Skin of body (tissue), 3 donors: ENCODE measurements at places on chromosomes 13 and 19. TPM values are rescaled to one million over a fixed set of nuclear protein-coding genes. Genes with fewer than 3 reads are reported as not detected.

DNA sequence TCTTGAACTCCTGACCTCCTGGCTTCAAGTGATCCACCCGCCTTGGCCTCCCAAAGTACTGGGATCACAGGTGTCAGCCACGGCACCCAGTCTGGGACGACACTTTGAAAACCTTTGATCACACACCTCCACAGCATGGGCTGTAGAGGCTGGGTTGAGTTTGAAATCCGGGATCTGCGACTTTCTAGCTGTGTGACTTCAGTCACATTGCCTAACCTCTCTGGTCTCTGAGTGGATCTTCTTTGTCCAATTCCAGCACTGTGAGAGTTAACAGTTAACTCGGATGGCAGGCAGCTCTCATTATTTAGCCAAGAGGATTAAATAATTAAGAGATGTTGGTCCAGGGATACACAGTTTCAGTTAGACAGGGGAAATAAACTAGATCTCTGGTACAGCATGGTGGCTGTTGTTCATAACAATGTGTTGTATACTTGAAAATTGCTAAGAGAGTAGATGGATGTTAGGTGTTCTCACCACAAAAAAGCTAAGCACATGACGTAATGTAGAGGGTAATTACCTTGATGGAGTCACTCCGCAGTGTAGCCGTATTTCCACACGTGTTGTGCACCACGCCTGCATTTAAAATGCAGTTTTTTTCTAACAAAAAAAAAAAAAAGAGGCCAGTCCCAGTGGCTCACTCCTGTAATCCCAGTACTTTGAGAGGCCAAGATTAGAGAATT, 1.9 kb downstream of the GALP start:
- no peak for DNase-seq

The SLC5A5 gene
- not detected for total RNA-seq

GRCh38 chr13:113022391-113022744, 53.4 kb downstream of the MCF2L start:
- no peak for DNase-seq

DNA sequence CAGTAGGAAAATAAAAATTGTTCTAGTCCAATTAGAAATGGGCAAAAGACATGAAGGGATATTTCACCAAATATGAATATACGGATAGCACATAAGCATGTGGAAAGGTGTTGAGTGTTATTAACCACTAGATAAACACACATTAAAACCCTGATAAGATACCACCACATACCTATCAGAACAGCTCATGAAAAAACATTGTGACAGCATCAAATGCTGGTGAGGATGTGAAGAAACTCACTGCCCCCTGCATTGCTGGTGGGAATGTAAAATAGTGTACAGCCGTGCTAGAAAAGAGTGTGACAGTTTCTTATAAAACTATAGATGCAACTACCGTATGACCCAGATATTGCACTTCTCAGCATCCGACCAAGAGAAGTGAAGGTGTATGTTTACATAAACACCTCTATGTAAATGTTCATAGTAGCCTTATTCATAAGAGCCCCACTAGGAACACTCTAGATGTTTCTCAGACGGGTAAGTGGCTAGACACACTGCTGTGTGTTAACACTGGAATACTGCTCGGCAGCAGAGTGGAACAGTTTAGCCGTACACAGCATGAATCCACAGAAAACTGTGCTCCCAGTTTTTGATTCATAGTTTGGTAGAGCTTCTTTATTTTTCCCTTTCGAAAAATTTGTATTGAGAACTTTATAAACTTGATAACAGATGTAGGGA, 321.1 kb downstream of the MYO16 start:
- no peak for DNase-seq

DNA sequence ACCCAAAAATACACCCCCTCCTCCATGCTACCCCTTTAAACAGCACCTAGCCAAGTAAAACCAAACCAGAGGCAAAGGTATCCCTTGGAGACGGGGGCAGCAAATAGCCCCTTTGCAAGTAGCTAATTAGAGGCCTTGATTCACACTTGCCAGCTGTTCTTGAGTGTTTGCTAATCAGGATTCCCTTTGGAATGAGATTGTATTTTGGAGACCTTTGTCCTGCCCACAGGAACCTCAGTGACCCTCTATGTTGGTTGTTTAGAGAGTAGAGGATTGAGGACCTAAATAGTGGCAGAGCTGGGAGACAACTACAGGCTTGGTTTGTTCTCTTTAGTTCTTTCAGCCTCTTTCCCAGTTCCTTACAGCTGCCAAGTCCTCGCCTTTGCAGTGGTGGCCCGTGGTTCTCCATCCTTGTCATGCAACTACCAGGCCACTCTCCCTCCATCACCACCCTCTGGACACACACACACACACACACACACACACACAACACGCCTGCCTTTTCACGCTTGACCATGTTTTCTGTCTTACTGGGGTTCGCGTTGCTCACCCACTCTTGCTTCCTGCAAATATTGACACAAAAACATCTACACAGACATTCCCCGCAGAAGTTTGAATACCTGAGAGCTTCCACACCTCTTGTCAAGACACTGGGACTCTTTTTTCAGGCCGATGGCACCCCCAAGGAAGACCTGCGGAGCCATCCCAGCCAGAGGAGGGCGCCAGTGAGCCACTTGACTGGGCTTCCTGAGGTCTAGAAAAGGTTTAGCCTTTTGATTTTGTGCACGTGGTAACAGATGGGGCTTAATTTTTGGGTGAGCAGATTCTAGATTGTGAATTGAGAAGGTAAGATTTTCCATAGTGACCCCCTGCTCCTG, 80.0 kb upstream of the GPR183 start:
- no peak for DNase-seq

DNA sequence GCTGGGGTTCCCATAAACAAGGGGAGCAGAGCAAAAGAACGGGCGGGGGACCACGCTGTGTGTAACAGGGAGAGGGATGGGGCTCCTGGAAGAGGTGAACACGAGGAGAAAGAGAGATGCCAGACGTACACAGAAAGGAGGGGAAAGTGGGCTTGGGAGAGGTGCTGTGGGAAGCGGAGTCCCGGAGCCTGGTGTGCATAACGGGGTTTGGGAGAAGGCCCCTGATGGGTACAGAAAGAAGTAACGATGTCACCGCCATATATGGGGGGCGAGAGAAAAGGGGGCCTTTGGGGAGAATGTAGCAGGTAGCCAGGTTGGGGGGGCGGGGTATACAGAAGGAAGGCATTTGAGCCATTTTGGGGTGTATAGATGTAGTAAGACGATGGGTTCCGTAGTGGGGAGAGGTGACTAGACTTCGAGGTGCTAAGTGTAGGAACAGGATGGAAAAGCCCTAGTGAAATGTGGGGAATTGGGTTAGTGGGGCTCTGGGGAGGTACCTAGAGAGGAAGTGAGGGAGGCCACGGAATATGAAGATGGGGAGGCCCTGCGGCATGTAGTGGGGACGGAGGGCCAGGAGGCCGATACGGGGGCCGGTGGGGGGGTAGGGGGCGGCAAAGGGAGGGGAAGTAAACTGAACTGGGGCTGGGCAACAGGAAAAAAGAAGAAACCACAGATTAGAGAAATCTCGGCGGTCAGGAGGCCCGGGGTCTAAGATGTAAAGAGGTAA, 787 bp downstream of the ZNF580 start:
- DNase-seq = peak; percentile 28

DNA sequence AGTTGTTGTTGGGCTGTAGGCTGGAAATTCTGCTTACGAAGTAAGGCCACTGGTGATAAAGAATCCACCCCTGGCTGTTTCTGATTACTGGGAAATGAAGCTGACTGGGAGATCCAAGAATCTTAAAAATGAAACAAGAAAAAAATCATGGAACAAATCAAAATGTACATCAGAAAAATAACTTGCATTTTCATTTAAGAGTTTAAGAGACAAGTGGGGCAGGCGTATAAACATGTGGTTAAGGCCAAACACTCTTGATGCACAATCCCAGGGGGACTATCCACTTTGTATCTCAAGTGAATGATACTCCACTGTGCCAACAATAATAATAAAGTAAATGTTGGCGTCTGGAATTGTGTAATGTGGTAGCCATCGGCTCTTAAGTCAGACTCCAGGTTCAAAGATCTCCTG, 24.6 kb downstream of the ZMYM5 start:
- DNase-seq = peak; percentile 40

GRCh38 chr13:37686501-37686900, 87.9 kb upstream of the POSTN start:
- DNase-seq = no peak

The MATK gene
- total RNA-seq = 0.99 TPM

The IL11 gene
- 0.30 TPM for total RNA-seq

GRCh38 chr13:98324105-98324504, 147.0 kb upstream of the RNF113B start:
- DNase-seq = no peak

DNA sequence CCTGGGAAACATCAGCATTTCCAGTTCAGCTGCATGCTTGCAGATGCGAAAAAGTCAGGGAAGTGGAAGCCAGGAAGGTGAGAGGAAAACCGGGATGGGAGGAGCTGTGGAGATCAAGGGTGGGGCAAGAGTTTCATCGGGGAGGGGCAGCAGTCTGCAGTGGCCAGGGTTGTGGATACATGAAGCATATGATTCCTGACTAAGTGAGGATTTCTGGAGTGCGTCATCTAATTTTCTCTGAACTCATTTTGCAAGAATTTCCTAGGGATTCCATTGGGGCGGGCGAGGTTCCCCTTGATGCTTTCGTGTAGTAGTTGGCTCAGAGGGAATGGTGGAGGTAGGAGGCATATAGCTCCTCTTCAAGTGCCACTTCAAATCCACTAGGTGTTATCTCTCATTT, 344.1 kb upstream of the TMTC4 start:
- no peak for DNase-seq

DNA sequence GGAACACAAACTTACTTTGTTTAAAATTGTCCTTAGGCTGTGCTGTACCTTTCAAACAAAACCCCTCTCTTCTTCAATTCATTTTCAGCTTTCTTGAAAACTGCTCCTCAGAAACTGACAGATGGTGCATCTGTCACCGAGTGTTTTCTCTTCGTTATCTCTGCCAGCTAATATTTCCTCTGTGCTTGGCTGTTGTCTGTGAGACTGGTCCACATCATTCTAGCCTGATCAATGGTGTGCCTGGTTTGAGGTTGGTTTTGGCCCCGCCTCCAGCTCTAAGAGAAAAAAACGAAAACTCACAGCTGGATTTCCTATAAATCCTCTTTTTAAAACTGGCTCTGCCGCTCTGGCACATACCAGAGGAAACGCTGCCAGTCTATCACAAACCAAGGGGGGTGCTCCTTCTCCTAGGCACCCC, 79.7 kb downstream of the STARD13 start:
- DNase-seq = no peak

GRCh38 chr19:38721979-38722773, 22.1 kb downstream of the CAPN12 start:
- DNase-seq = peak; percentile 86

The CD33 gene
- 4.5 TPM for total RNA-seq

DNA sequence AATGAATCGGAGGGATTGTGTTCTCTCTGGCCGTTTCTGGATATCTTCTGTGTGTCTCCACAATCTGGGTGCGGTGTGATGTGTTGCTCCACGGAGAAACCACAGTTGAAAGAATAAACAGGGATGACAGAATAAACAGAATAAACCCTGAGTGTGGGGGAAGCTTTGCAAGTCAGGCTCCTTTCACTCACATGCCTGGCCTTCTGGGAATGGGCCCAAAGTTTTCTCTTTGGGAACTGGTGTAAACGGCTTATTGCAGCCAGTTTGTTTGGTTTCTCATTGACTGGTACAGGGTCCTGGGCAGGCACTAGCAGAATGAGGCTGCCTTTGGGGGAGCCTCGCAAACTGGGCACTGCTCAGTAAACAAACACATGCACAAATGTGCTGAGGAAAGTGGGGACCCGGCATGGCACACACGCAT, 324.7 kb downstream of the DLEU7 start:
- DNase-seq = no peak

DNA sequence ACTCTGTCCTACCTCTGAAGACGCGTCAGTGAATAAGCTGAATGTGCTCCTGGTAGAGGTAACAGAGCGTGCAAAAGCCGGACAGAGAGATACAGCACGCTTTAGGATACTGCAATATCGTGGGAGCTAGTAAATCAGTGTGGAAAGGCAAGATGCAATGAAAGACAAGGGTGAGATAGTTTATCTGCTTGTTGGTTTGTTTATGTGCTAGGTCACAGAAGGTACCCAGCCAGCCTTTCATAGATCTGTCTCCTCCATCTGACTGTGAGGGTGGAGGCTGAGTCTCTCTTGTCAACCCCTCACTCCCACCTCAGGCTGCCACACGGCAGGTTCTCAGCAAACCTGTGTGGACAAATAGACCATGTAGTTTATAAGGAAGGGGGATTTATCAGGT, 904 bp upstream of the GIPC1 start:
- DNase-seq = no peak

DNA sequence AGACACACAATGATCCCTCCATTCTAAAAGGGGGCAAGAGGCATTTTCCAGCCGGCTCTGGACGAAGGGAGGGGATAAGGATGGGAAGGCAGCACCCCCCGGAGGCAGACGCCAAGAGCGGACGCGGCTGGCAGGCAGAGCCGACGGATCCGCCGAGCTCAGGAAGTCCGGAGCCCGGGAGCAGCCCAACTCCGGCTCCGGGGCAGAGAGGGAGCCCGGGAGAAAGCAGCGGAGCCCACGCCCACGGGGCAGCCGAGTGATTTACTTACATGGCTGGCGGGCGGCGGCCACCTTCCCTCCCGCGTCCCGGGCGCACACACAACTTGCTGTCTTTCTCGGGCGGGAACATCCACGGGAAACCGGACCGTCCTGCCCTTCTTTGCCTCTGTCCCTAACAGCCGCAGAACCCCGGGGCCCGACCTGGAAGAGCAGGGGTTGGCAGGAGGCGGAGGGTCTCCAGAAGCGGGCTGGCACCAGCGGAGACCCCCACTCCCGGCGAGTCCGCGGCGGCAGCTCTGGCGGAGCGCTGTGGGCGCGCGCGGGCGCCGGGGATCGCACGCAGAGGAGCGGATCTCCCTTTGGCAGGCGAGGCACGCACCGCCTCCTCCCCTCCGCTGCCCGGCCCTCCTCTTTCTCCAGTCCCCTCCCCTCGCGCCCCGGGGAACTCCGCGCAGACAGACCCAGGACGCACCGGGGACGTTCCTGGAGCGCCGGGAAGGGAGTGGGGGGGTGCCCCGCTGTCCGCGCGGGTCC, at the start of gene LHFPL6:
Gene LHFPL6 (minus strand): TSS at position 580 of the 753 bp plus-strand sequence.
- peak; percentile 50 for DNase-seq

DNA sequence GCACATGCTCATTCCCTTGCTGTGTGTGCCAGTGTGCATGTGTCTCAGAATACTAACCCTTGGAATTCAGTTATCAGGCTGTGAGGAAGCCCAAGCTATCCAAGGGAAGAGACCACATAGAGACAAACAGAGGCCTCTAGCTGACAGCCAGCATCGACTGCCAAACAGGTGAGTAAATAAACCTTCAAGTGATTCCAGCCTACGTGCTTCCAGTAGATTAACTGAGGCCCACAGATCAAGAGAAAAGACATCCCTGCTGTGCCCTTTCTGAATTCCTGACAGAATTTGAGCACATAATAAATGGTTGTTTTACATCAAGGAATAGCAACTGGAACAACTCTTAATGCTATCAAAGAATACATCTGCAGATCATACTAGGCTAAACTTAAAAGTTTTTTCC, 17.5 kb downstream of the ZC3H13 start:
- DNase-seq = no peak

The ZSCAN1 gene
- total RNA-seq = 0.30 TPM

- no peak for DNase-seq
Observed at GRCh38 chr19:12664406-12665280, 1.9 kb downstream of the MAN2B1 start.

GRCh38 chr19:47514151-47514868, 553 bp downstream of the NAPA start:
- no peak for DNase-seq

- DNase-seq = peak; percentile 2
Observed at GRCh38 chr19:31900991-31901390, 444.4 kb upstream of the ZNF507 start.
